Activated gamma-delta T cell treated with Interleukin-2 at 50 U/mL for 16 hours (primary cell): ENCODE measurements at places on chromosomes 7 and 10.

GRCh38 chr10:31914370-31914769 lies 14.3 kb downstream of the ARHGAP12 start:
- DNase-seq, result no peak

- no peak for DNase-seq
These were observed 7.0 kb upstream of the EVX1 start for GRCh38 chr7:27235387-27236311.

GRCh38 chr10:10533437-10533836 lies 484.2 kb upstream of the CELF2 start:
- no peak for DNase-seq

- no peak for DNase-seq
These were observed 185.1 kb upstream of the AGK start for GRCh38 chr7:141366091-141366621.

GRCh38 chr7:46315891-46316290 lies 394.8 kb upstream of the IGFBP3 start:
- no peak for DNase-seq

DNA sequence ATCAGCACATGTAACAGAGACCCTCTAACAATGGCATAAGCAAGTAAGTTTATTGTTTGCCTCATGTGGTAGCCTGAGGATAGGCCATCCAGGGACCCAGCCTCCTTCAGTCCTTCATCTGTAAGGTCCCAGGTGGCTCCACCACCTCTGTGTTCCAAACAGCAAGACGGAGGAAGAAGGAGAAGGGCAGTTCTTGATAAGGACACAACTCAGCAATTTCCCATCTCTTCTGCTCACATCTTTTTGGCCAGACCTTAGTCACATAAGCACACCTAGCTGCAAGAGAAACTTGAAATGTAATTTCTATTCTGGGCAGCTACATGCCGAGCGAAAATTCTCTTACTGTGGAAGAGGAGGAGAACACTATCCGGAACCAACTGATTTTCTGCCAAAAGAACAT lies 33.9 kb downstream of the DCLRE1A start:
- DNase-seq, result no peak

GRCh38 chr7:34451923-34452322 lies 206.1 kb upstream of the NPSR1 start:
- DNase-seq, result no peak

GRCh38 chr7:11707606-11708193 lies 124.3 kb downstream of the THSD7A start:
- DNase-seq, result no peak

DNA sequence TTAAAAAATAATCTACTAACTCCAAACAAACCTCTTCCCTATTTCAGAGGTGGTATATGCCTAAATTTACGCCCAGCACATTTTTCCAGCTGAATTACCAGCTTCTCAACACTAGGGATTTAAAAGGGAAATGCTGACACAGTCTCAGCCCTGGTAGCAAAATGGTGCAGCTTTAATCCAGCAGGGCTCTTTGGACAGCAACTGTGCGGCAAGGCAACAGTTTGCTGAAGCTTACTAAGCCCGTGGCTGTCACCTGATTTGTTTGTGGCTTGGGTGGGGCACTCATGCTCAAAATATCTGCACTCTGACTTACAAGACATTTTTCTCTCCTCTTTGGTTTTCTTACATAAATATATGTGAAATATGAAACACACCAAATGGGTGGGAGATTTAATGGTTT lies 206.7 kb downstream of the POU6F2 start:
- DNase-seq, result no peak

GRCh38 chr7:67771846-67772605 lies 775.4 kb downstream of the TYW1 start:
- no peak for DNase-seq

DNA sequence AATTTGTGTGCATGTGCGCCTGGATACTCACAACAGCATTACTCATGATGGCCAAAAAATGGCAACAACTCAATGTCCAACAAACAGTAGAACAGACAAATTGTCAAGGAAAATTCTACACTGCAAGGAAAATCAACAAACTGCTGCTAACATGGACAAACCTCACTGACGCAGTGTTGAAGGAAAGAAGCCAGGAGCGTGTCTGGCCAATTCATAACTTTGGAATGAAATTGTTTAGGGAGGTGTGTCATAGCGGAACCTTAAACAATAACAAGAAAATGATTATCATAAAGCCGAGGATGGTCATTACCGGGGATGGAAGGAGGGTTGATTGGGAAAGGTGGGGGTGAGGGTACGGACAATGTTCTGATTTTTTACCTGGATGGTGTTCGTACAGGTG lies 29.1 kb downstream of the ALOX5 start:
- DNase-seq, result no peak
